Glomerular endothelial cell (primary cell): ENCODE measurements at places on chromosomes 7 and 10.

GRCh38 chr7:42726066-42726785, 185.6 kb downstream of the C7orf25 start:
- DNase-seq: no peak

GRCh38 chr7:49563693-49564378, 209.6 kb upstream of the VWC2 start:
- DNase-seq: no peak

- DNase-seq: no peak
Measured at GRCh38 chr10:31778627-31779026, 150.0 kb downstream of the ARHGAP12 start.

GRCh38 chr7:46682836-46683624, 762.0 kb upstream of the IGFBP3 start:
- peak; percentile 4 for DNase-seq
